Umbilical cord (tissue), 2 donors: ENCODE measurements at places on chromosomes 2 and 18. TPM values are rescaled to one million over a fixed set of nuclear protein-coding genes. Genes with fewer than 3 reads are reported as not detected.

GRCh38 chr2:224951723-224952481, 90.4 kb downstream of the DOCK10 start:
- DNase-seq = no peak

DNA sequence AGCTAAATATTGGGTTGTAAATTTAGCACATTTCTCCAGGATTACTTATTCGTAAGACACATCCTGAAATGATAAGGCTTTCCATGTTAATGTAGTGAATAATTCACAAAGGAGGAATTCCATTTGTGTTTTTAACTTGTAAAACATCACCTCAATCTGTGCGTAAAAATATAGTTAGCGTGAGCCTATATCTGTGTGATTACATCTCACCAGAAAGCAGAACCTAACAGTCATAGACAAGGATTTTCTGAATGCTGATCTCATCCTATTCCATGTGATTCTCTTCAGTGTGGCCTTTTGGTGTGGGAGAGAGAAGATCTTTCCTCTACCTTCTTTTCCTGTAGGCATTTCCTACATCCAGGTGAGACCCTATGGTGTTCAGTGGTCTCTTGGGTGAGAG, 263.2 kb upstream of the RASGRP3 start:
- DNase-seq = no peak

DNA sequence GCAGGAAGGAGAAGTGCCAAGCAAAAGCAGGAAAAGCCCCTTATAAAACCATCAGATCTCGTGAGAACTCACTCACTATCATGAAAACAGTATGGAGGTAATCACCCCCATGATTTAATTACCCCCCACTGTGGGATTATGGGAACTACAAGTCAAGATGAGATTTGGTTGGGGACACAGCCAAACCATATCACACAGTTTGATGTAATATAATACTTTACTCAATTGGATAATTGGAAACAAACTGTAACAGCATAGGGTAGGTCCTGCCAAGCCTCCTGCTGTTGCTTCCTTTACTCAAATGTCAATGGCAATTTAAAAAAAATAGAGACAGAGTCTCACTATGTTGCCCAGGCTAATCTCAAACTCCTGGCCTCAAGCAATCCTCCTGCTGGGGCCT, 15.5 kb upstream of the METTL21A start:
- DNase-seq = no peak

DNA sequence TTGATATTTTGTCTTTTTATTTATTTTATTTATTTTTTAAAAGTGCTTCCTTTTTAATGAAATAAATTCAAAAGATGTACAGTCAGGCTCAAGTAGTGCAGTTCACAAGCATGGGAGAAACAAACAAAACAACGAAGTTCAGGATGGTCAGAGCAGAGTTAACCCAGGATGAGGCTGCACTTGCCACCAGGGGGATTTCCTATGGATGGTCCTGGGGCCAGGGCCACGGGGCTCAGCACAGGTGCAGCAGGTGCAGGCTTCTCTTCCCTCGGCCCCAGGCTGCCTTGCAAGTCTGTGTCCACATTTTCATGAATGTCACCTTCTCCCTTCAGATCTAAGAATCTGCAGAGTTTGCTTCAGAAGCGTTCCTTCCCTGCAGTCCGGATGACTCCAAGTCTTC, 76.5 kb downstream of the CDCA7 start:
- DNase-seq = no peak

DNA sequence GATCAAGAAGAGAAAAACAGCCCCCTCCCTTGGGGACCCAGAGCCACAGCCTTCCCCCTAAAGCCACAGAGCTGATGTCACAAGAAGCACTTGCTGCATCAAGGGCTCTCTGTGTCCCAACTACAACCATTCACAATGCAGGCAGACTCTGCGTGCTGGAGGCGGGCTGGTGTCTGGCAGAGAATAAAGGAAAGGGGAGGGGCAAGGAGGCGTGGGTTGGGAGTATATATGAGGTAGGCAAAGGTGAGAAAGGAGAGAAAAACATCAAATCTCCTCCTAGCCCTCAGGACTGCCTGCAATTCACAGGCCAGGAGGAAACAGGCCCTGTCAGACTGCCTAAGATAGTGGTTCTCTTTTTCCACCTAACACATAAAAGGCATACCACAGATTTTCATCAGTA, 48.8 kb upstream of the IHH start:
- DNase-seq = no peak

GRCh38 chr2:64538764-64539433, 14.8 kb downstream of the AFTPH start:
- DNase-seq = no peak

GRCh38 chr18:49619801-49620200, 57.9 kb downstream of the LIPG start:
- no peak for DNase-seq

DNA sequence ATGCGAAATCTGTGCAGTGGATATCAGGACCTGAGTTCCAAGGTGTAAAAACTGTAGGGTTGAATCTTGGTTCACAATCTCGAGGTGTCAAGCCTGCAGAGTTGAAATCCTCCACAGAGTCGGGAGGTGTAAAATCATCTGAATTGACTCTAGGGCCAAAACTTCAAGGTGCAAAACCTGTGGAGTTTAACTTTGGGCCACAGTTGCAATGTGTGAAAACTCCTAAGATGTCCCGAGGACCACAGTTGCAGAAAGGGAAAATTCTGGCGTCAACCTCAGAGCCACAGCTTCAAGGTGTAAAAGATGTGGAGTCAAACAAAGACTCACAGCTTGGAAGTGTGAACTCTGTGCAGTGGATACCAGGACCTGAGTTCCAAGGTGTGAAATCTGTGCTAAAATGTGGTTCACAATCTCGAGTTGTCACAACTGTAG, 9.8 kb upstream of the ZNF512 start:
- DNase-seq = no peak

DNA sequence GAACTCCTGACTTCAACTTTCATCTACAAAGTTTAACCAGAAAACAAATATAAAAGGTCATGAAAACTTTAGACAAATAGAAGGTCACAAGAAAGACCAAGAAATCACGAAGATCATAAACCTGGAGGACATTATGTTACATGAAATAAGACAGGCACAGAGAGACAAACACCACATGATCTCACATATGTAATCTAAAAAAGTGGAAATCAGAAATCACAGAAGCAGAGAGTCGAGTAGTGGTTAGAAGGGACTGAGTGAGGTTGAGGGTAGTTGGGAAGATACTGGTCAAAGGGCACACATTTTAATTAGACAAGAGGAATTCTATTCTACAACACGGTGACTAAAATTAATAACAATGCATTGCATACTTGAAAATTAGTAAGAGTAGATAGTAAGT, 1.4 kb downstream of the GCFC2 start:
- peak; percentile 2 for DNase-seq

GRCh38 chr2:66301767-66302140, 133.2 kb upstream of the MEIS1 start:
- DNase-seq = no peak

- no peak for DNase-seq
These were observed 65.8 kb upstream of the HS6ST1 start for GRCh38 chr2:128384446-128384845.

- DNase-seq = no peak
These were observed 11.3 kb downstream of the TTLL4 start for GRCh38 chr2:218721934-218722333.

GRCh38 chr2:237025090-237025865, 60.4 kb upstream of the COPS8 start:
- peak; percentile 38 for DNase-seq

GRCh38 chr2:165044505-165045303, 89.4 kb upstream of the SLC38A11 start:
- DNase-seq = no peak

DNA sequence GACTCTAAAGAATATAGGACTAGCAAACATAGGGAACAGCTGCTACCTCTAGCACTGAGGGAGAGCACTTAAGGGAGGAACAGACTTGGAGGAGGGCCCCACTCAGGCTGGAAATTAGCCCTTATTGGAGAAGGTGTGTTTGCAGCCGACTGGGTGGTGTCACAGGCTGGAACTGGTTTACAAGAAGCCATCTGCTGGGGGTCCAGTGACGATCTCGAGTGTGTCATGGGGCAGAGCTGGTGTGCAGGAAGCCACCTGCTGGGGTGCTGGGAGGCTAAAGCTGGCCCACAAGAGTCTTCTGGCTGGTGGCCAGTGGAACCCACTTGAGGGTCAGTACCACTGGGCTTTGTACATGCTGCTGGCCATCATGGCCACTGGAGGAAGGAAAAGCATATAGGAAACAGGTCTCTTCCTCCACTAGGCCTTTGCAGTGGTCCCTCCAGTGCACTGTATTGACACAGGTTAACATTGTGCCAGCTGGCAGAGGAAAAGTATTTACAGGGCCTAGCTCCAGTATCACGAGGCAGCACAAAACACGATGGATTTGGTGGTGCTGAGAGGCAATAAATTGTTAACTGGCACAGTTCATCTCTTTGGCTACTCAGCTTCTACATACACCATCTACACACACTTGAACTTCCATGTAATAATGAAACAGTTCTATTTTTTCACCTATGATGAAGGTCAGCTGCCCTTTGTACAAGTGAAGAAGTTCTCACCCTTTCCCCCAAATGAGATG, 43.6 kb downstream of the MAP3K20 start:
- no peak for DNase-seq

DNA sequence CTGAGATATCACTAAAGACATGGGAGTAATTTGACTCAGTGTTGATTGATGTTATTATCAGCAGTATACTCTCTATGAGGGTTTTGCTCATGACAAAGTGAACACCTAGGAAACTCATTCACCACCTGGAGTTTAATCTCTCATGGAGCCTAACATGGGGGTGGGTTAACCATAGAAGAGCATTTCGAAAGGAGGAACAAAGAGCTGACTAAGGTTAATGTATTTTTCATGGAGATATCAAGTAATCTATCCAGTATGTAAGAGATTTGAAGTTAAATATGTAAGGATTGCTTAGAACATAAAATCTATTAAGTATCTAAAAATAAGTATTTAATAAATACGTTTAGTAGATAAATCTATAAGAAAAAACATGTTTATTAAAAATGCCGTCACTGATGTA, 917.8 kb downstream of the EPHA4 start:
- no peak for DNase-seq

- DNase-seq = no peak
These were observed 145.4 kb upstream of the TWIST2 start for GRCh38 chr2:238702276-238703052.

- DNase-seq = no peak
These were observed 319.9 kb downstream of the TSN start for GRCh38 chr2:122075381-122075780.

DNA sequence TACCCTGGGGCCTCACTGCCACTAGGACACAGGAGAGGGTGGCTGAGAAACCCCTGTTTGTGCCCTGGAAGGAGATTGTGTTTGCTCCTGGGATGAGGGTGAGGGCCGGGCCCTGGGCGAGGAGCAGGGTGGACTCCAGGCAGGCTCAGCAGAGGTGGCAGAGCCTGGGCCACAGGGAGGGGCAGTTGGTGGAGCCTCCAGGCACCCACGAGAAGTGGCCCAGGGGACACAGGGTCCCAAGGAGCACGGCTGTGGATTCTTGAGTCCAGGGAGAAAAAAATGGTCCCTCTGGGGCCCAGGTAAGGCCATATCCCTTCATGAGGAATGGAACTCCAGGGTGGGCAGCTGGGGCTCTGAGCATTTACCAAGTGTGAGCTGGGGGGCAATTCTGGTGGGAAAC, 8.3 kb downstream of the MAB21L4 start:
- DNase-seq = no peak

DNA sequence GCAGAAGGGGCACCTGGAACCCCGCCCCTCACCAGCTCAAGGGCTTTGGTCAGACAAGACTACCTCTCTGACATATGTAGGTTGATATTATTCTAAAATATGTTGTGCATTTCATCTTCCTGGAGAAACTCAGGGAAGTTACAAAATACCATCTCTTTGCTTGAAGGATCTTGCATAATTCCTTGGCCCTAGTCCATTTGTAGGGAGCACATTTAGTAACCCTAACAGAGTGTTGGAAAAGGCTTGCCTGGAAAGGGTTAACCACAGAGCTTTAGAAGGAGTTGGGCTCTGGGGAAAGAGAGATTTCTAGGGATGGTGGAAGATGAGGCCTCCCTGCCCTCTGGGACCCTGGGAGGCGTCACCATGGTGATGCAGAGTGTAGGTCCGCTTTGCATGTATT, 143.0 kb upstream of the SLC1A4 start:
- peak; percentile 77 for DNase-seq

DNA sequence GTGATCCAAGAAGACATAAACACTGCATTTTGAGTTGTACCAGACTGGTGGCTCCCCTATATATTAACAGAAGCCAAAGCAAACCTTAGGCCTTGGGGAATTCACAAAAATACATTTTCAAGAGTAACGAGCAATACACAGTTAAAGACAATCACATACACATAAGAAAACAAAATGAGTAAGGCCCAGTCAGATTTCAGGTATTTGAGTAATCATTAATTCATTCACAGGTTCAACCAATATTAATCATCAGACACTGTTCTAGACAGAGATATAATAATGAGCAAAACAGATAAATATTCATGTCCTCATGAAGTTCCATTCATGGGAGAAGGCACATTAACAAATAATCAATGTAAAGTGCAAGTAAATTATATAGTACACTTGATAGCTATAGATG, 9.6 kb downstream of the STPG4 start:
- no peak for DNase-seq

DNA sequence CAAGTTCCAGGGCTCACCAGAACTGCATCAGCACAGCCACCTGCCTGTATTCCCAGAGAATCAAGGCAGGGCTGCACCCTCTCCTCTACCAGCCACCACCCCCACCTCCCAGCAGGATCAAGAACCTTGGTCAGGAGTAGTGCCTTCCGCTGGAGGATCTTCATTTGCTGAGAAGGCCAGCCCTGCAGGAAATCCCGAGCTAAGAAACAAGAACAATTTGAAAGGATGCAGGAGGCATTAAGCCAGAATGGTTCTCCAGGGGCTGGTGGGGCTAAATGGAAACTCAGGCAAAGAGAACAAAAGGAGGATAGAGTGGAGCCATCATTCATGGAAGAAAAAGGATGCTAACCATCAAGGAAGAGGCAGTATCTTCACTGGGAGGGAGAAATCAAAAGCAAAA, 147.3 kb upstream of the SLC14A2 start:
- DNase-seq = no peak

Gene ANKRD29
- 16.9 TPM for total RNA-seq

Gene CCDC142
- total RNA-seq = 35.2 TPM

Gene GULP1
- total RNA-seq = 64.3 TPM

Gene PDE11A
- 0.72 TPM for total RNA-seq

Gene CTAGE1
- 8.9 TPM for total RNA-seq

Gene RAMP1
- 11.8 TPM for total RNA-seq

Gene PPP3R1
- 28.6 TPM for total RNA-seq

Gene IKZF2
- total RNA-seq = 26.5 TPM

Gene ZNF521
- 50.6 TPM for total RNA-seq

Gene TMEM200C
- 5.1 TPM for total RNA-seq

Gene IL1R1
- total RNA-seq = 82.3 TPM
